Activated CD4-positive, alpha-beta T cell treated with anti-CD3 and anti-CD28 coated beads, Interleukin-10, Interleukin-2, amounts not matched to agents 100 ng/mL and 50 ng/mL, durations not matched to agents 16 hours and 8 hours (primary cell): ENCODE measurements at places on chromosomes 7 and 10.
A peak's percentile ranks its signal among the peaks of the same experiment; 100 is the strongest.

- no peak for DNase-seq
Measured at GRCh38 chr7:73642834-73643233, 18.5 kb upstream of the MLXIPL start.

DNA sequence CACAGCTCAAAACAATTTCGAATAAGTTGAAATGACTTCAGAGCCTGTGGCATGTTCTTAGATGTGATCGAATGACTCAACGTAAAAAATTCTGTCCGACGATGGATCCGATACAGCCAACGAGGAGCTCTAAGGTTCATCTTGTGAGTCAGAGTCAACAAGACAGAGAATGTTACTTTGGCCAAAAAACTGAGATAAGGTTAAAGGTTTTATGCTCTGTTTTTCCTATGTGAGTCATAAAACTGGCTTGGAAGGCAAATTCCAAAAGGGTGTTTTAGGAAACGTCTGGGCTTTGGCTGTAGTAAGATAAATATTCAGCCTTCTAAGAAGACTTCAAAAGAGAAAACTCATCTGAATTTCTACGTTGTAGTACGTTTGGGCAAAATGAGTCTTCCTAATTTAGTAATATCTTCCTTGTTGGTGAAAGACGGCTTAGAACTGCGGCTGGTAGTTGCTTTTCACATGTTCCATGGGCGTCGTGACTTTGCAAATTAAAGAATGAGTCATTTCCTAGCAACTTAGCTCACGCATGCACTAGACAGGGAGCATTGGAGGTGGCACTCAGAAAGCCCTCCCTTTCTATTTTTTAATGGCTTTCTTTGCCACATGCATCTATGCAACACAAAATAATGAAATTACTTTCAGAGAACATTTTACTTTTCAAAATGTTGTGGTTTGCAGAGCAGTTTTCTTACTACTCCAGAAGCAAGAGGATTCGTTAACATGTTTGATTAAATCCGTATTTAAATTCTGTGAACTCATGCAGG is 28.2 kb downstream of the PFKP start:
- DNase-seq = peak; percentile 93

GRCh38 chr7:42614636-42615035 is 297.2 kb downstream of the C7orf25 start:
- no peak for DNase-seq

DNA sequence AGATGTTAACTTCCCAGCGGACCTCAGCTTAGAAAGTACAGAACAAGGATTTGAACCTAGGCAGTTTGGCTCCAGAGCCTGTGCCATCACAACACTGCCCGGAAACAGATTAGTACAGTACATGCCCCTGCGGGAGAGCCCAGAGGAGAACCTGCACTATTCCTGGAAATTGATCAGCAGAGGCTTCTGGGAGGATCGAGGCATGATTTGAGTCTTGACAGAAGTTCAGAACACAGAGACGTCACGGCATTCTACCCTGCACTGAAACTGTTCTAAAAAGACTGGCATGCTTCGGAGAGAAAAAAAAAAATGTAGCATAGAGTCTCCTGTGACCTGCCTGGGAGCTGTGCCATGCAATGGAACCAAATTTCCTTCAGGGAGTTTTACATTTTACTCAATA is 9.2 kb upstream of the IL6 start:
- no peak for DNase-seq

DNA sequence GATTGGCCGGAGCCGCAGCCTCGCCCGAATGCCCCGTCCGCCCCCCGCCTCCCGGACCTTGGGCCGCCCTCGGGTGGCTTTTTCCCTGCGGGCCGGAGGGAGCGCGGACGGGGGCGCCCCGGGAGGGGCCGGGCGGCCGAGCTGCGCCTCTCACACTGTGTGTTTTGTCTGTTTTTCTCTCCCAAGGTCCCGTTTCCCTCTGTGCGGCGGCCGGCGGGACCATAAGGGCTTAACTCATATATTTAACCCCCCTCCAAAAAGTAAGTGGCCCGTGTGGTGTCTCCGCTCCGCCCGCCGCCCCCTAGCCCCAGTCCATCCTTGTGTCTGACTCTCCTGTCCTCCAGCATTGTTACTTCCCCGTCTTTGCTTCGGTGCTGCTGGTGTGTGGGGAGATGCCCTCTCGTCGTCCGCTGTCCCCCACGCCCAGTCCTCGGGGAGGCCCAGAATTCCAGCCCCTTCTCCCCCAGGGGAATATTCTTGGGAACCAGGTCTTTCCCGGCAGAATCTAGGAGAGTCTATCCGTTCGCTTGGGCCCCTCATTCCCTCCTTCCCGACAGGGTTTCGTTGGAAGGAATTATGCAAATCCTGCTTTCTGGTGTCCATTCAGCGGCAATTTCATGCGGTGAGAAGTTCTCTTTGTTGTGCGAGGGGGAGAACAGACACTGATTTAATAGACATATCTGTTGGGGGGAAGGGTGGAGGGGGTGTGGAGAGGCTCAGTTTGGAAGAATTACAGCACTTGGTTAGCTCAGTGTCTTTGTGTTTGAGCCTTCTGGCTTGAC is 1.3 kb downstream of the LCOR start:
- no peak for DNase-seq
